ENCODE measurements at places on chromosomes 6 and 20. TPM values are rescaled to one million over a fixed set of nuclear protein-coding genes. Genes with fewer than 3 reads are reported as not detected.

The SCUBE3 gene
- total RNA-seq: 2.8 TPM

The PCK1 gene
- total RNA-seq: not detected

The DOK5 gene
- total RNA-seq: 26.8 TPM

The SYTL3 gene
- 9.5 TPM for total RNA-seq

The COL10A1 gene
- not detected for total RNA-seq

The SEMG2 gene
- not detected for total RNA-seq

The OLIG3 gene
- total RNA-seq: not detected

The KIF13A gene
- total RNA-seq: 56.8 TPM

The KCNQ2 gene
- total RNA-seq: not detected

The TMEM74B gene
- not detected for total RNA-seq

The LY6G6F gene
- not detected for total RNA-seq

All from bronchial smooth muscle cell (primary cell).